ENCODE measurements at places on chromosomes 7 and 10.

GRCh38 chr10:18822156-18822555, 162.9 kb downstream of the ARL5B start:
- DNase-seq, result no peak

GRCh38 chr10:120700426-120700825, 150.7 kb upstream of the WDR11 start:
- DNase-seq, result no peak

GRCh38 chr7:1204460-1205140, 28.1 kb upstream of the UNCX start:
- DNase-seq, result no peak

GRCh38 chr10:77251297-77252013, 386.2 kb downstream of the KCNMA1 start:
- peak; percentile 54 for DNase-seq

DNA sequence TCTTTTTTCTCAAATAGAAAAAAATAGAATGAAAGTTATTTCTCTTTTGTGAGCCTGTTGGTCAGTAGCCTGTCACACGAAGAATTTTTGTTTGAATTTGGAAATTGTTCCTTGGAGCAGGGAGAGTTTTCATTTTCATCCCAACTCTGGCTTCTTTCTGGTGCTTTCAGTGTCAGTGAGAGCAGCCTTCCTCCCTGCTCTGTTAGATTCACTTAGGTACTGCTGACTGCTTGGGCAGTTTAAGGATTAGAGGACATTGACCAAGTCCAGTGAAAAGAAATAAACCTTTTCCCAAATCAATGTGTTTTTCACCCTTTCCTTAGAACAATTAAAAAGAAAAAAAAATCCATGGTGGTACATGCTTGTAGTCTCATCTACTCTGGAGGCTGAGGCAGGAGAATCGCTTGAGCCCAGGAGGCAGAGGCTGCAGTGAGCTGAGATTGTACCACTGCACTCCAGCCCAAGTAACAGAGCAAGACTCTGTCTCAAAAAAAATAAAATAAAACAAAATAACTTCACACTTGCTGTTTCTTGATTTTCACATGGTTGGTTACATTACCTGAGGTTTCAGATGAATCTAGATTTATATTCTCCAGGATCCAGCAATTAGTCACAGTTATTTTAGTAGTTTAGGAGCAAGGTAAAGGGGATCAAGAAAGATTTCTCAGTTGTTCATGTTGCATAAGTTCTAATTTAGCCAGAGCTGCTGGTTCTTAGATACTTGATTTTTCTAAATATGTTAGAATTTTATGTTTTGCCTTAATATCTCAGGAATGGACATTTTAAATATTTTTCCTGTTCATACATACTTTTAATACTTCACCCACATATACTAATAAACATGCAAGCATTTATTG, 63.1 kb downstream of the ZNRF2 start:
- no peak for DNase-seq

DNA sequence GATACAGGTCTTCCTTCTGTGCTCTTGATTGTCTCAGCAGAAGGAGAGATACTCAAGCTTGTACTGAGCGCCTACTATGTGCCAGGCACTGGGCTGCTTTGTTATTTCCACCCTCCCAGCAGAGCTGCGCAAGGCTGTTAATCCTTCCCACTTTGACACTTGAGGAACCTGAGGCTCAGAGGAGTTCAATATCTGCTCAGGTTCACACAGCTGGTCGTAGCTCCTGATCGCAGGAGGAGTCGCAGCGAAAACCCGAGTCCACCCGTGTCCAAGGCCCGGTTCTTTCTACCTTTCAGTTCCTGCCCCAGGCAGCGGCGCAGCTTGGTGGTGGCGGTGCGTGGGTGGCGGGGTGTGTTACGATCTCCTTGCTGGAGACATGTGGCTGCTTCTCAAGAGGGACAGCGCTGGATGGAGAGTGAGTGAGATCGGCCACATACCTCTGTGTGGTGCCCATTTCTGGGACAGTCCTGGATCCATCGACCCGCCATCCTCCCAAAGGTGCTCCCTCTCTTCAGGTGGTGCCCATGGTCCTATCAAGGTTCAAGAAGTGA, 26.5 kb upstream of the SAMD8 start:
- no peak for DNase-seq

GRCh38 chr10:26540601-26541000, 102.5 kb downstream of the APBB1IP start:
- DNase-seq, result peak; percentile 19

- no peak for DNase-seq
These were observed 276.2 kb upstream of the SORCS1 start for GRCh38 chr10:107440741-107441140.

DNA sequence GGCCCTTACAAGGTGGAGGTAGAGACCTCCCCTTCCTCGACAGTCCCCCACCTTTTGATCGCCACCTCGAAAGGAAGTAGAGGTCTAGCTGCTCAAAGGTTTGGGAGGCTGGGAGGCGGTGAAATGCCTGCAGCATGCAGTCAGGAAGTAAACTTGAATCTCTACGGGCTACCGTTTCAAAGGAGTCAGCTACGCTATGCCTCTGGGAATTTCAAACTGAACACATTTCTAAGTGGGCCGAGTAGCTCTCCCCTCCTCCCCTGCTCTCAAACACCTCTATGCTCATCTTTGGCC, 68.0 kb downstream of the CXCL12 start:
- DNase-seq, result no peak

GRCh38 chr7:106365252-106366005, 80.6 kb upstream of the NAMPT start:
- no peak for DNase-seq

GRCh38 chr7:151632750-151633515, 113.2 kb upstream of the RHEB start:
- peak; percentile 81 for DNase-seq

DNA sequence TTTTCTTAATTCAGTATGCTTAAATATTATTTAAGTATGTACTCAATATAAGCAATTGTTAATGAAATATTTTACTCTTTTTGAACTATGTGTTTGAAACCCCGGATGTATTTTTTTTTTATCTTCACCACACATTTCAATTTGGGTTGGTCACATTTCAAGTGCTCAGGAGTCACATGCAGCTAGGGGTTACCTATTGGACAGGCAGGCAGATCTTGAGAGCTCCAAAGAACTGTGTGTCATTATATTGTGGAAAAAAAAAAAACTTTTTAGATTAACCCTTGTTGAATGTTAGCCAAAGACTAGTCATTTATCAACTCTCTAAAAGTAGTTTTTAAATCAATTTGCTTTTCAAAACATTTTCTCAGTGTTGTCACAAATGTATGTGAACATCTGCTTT, 37.2 kb downstream of the IKZF1 start:
- peak; percentile 61 for DNase-seq

DNA sequence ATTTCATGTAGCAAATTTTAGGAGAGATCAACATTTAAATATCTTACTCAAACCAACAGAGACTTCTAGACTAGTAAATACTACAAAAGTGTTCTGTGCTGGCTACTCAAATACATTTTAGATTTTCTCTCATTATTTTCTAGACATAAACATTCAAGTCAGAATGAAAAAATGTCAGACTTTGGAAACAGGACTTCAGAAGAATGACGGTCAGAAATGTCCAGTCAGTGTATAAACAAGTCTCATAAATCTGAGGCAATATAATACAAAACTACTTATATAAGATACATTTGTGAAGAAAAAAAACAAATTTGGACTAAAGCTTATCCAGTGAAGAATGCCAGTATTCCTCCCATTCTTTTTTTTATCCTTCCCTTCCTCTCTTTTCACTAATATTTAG, 25.9 kb downstream of the RNLS start:
- DNase-seq, result no peak

GRCh38 chr7:139623518-139623917, 100.0 kb downstream of the CLEC2L start:
- peak; percentile 25 for DNase-seq

DNA sequence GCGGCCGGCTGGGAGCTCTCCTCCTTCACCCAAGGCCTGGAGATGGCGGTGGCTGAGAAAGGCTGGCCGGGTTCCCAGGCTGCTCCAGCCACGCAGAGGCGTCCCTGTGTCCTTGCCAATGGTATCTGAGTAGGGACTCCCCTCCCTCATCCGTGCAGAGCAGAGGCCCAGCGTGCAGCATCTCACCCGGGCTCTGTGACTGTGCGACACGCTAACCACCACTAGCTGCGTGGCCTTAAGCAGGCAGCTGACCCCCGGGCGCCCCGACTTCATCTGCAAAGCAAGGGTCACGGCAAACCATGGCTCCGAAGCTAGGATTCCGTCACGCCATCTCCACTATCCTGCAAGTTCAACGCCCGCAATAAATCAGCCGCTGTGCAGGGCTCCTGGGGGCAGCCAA, 47.2 kb upstream of the TNRC18 start:
- DNase-seq, result no peak

DNA sequence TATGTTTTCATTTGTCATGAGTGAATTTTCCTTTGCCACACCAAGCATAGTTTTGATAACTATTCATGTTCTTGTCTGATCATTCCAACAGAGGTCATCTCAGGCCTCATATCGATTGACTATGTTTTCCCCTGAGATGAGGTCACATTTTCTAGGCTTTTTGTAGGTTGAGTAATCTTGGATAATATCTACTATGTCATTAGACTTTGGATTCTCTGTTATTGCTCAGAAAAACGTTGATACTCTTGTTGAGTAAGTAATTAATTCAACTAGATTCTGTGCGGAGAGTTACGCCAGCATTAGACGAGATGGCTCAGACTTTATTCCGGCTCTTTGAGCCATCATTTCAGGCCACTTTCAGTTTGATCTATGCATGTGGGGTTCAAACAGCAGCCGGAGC, 57.7 kb downstream of the KLF6 start:
- DNase-seq, result no peak

DNA sequence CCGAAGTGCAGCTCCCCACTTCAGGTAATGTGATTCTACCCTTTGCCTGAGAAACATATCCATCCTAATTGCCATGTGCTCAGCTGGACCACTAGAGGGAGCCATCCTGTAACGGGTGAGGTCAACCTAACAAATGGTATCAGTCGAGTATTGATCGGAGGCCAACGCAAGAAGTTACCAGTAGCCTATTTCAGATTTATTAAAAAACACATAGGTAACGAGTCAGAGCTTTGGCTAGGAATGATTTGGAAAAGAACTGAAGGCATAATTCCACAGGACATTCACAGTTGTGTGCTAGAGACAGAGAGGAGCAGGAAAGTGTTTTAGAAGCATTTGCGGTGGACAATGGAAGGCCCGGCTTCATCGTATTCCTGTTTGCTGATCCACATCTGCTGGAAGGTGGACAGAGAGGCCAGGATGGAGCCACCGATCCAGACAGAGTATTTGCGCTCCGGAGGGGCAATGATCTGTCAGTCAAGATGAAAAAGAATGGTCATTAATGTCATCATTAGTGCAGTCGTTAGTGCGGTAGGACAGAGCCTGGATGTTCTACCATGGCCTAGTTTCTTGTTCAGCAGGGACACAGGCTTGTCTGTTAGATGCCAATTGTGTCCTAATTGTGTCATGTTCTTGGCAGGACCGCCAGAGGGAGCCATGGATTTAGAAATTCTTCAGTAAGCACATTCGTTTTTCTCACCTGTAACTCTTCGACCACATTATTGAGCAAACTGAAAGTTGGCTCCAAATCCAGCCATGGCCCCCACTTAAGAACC, 17.5 kb downstream of the ACTA2 start:
- DNase-seq, result peak; percentile 90

DNA sequence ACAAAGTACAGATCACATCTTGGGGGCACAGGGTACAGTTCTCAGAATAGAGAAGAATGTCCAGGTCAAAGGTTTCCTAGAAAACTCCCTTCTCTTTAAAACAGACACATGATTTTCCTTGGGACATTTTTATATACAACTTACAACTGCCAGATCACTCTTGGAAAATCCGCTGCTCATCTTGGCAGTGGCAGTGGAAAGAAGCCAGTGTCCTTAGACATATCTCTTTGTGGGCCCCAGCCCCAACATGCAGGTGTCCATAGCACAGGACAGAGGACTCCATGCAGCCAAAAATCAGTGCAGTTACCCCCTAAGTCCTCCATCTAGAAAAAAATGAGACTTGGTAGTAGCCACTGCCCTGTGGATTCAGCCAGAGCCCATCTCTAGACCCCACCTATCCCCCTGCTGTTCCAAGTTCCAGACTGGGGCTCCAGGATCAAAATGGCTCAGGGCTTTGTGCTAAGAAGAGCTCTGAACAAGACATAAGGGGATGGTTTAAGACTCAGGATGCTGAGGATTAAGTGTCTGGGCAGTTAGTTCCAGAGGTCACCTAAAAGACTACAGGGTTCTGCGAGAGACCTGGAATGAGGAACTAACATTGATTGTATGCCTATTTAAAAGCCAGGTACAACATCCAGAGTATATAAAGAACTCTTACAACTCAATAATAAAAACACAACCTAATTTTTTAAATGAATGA, 34.4 kb downstream of the HIPK2 start:
- DNase-seq, result no peak

GRCh38 chr10:69504576-69505250, 53.4 kb downstream of the TSPAN15 start:
- DNase-seq, result no peak

DNA sequence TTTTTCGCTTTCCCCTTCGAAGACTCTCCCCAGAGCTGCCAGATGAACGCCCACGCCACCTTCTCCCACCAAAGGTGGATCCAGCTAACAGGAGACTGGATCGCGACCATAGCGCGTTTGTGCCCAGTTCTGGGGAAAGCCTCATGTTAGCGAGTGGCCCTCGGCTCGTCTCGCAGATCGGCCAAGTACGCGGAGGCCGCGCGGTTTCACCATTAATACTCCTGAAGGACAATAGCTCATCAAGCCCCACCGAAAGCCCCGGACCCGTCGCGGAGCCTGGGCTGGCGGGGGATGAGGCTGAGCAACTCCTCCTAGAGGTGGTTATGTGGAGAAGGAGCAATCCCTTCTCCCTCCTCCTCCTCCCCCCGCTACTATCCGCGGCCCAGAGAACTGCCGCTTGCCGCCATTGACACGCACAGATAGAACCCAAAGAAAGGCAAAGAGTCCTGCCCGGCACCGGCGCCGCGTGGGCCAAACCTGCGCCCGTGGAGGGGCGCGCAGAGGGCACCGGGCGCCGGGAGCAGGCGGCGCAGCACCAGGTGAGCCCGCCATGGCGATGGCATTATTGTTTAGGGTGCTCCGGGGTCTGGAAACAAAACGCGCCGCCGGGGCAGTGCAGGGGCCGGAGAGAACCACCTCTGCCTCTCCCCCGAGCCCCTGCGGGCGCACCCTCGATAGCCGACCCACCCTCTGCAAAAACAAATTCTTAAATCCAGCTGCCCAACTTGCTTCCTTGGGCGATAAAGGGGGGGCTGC, at the start of gene MACROH2A2:
Gene MACROH2A2 (plus strand): TSS at position 385 of the 756 bp plus-strand sequence. CDS start 22,813 bp downstream, outside the sequence.
- DNase-seq, result no peak

- no peak for DNase-seq
These were observed 41.6 kb downstream of the BMPR1A start for GRCh38 chr10:86798025-86798424.

GRCh38 chr7:85156661-85157208, 30.1 kb downstream of the SEMA3D start:
- no peak for DNase-seq

Data from natural killer cell (primary cell).